ENCODE measurements at places on chromosomes 3 and 15.

- DNase-seq, result peak; percentile 76
Observed at GRCh38 chr3:27554706-27555105, 70.5 kb upstream of the SLC4A7 start.

GRCh38 chr3:14874784-14875183, 56.0 kb downstream of the FGD5 start:
- DNase-seq, result no peak

DNA sequence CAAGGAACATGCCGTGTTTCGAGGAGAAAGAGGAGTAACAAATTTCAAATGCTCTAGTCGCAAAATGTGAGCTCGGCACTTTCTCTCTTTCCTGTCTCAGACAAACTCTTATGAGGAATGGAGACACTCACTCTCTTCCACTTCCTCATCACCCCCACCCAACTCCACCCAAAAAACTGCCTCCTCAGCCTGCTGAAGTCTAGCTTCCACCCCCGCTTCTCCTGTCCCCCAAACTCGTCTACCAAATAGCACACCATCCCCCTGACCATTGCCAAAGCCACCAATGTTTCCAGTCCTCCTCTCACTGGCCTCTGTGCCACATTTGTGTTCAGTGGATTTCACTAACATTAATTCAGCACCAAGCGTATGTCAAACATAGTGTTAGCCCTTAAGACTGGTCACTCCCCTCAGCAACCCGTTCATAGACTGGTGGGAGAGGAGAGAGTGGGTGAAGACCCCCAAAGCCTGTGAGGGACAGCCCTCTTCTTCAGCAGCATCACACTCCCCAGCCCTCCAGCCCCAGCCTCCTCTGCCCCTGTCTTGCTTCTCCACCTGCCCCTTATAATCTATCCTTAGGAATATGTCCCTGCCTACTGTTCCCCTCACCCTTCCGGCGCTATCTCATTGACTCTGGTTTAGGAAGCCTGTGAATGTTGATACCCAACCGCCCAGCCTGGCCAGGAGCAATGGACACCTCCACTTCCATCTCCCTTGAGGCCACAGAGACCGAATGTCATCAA, 77.3 kb downstream of the FAM174B start:
- no peak for DNase-seq

DNA sequence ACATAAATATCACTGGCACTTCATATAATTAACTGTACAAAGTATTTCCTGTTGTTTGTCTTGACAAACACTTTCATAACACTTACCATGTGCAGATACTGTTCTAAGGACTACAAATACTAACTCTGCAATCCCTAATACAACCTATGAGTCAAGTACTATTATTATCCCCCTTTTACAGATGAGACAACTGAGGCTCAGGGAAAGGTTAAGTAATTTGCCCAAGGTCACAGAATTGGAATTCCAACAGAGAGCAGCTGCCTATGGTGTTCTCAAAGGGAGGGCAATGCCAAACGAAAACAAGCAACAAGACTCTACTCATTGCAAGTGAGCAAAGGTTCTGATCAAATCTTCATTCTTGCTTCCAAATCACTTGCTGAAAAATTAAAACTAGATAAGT, 85.9 kb downstream of the MAGI1 start:
- no peak for DNase-seq

- DNase-seq, result peak; percentile 89
Observed at GRCh38 chr3:157445857-157446256, 9.2 kb downstream of the PTX3 start.

- no peak for DNase-seq
Observed at GRCh38 chr3:156098437-156099035, 21.8 kb upstream of the KCNAB1 start.

- no peak for DNase-seq
Observed at GRCh38 chr15:82122746-82123400, 77.1 kb upstream of the MEX3B start.

GRCh38 chr15:91291673-91292072, 191.6 kb downstream of the SV2B start:
- DNase-seq, result peak; percentile 70
